Left lung (tissue), 14 donors: ENCODE measurements at places on chromosomes 7 and 10. TPM values are rescaled to one million over a fixed set of nuclear protein-coding genes. Genes with fewer than 3 reads are reported as not detected.

DNA sequence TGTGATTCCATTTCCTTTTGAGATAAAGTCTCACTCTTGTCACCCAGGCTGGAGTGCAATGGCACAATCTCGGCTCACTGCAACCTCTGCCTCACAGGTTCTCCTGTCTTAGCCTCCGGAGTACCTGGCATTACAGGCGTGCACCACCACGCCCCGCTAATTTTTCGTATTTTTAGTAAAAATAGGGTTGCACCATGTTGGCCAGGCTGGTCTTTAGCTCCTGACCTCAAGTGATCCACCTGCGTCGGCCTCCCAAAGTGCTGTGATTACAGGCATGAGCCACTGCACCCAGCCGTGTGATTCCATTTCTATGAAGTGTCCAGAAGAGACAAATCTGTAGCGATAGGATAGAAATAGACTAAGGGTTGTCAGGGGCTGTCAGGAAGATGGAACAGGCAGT is 60.4 kb downstream of the CLIP2 start:
- DNase-seq, result no peak

GRCh38 chr7:41084381-41084780 is 618.5 kb downstream of the INHBA start:
- no peak for DNase-seq

DNA sequence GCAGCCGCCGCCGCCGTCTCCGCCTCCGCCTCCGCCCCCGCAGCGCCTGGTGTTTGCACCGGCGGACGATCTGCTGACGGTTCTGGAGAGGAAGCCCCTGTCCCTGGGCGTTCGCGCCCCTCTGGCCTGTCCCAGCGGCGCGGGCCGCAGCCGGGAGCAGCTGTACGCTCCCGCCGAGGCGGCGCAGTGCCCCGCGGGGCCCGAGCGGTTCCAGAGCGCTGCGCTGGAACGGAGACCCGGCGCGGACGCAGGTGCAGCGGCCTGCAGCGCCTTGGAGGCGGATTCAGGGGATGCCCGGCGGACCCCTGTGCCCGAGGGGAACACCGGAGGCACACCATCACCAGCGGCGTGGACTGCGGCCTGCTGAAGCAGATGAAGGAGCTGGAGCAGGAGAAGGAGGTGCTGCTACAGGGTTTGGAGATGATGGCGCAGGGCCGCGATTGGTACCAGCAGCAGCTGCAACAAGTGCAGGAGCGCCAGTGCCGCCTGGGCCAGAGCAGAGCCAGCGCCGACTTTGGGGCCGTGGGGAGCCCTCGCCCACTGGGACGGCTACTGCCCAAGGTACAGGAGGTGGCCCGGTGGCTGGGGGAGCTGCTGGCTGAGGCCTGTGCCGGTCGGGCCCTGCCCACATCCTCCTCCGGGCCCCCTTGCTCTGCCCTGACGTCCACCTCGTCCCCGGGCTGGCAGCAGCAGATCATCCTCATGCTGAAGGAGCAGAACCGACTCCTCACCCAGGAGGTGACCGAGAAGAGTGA is 24.8 kb upstream of the ZNF735 start:
- DNase-seq, result no peak

The TLX1 gene
- not detected for polyA plus RNA-seq

The FKBP6 gene
- 0.91 TPM for polyA plus RNA-seq

The TAS2R3 gene
- 2.9 TPM for polyA plus RNA-seq

The SLIT1 gene
- polyA plus RNA-seq, result 3.2 TPM

DNA sequence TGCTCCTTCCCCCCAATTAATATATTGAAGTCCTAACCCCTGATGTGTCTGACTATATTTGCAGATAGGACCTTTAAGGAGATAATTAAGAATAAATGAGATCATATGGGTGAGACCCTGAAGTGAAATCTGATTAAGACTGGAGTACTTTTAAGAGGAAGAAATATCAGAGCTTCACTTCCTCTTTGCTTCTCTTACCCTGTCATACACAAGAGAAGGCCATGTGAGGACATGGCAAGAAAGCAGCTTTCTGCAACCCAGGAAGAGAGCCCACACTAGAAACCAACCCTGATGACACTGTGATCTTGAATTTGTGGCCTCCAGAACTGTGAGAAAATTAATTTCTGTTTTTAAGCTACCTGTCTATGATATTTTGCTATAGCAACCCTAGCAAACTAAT is 44.2 kb downstream of the JMJD1C start:
- no peak for DNase-seq
